HCT116 (cell line): ENCODE measurements at places on chromosomes 16 and 17. TPM values are rescaled to one million over a fixed set of nuclear protein-coding genes. Genes with fewer than 3 reads are reported as not detected.

NSRP1 gene
- 24.9 TPM for total RNA-seq

CCDC154 gene
- total RNA-seq, result 1.7 TPM

TP53TG3C gene
- not detected for total RNA-seq

PNMT gene
- total RNA-seq, result not detected

CDH13 gene
- not detected for total RNA-seq

GJD3 gene
- not detected for total RNA-seq

KRTAP9-8 gene
- not detected for total RNA-seq

KRT39 gene
- not detected for total RNA-seq

CA7 gene
- total RNA-seq, result not detected

DNA sequence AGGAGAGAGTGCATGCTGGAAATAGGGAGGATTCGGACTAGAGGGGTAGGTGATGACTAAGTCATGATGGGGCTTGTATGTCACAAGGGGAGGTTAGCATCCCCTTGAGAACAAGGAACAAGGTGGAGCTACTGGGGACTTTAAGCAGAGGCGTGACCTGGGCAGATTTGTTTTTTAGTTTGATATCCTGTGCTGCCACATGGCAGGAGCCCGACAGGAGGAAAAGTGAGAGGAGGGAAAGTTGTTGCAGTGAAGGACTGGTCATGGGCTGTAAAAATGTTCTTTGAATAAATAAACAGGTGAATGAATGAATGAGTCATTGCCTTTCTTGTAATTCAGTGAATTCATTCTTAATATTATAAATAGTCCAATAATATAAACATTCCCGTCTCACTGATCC is 365.1 kb upstream of the CDH5 start:
- H3K27ac ChIP-seq, result no peak overlapping the region
- H3K27me3 ChIP-seq, result peaks cover 31% of the 10 kb centered on the region
- no peaks in the 10 kb centered on the region for H3K36me3 ChIP-seq
- DNase-seq, result no peak

DNA sequence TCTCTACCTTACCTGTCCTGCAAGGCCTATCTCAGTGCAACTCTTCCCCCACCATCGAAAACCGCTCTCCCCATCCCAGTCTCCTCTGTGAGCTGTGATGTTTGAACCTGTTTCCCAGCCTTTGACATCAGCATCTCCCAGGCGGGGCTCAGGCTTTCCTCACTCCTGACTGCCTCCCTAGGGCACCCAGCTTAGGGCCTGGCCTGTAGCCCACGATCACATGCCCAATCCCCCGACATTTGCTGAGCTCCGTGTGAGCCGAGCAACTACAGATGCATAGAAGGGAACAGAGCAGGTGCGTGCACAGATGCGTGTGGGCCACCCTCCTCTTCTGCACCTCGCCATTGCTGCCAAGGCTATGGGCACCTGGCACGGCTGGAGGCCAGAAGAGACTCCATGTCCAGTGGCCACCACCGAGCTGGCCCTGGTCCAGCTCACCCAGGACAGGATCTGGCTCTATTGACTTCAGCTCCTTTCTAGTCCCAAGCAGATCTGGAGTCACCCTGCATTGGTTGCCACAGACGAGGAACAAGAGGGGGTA is 35.5 kb upstream of the CMIP start:
- H3K4me1 ChIP-seq, result peaks cover 68% of the 10 kb centered on the region
- no peaks in the 10 kb centered on the region for H3K27me3 ChIP-seq
- no peak overlapping the region for H3K4me3 ChIP-seq
- no peak for DNase-seq
- no peak overlapping the region for H3K27ac ChIP-seq
- H3K36me3 ChIP-seq, result no peaks in the 10 kb centered on the region

GRCh38 chr17:72617557-72617956 is 474.9 kb downstream of the SLC39A11 start:
- H3K36me3 ChIP-seq, result no peaks in the 10 kb centered on the region
- H3K27ac ChIP-seq, result no peak overlapping the region; the same call in 1 of the 2 replicates
- peaks cover 75% of the 10 kb centered on the region for H3K4me1 ChIP-seq
- no peak for DNase-seq
- H3K4me3 ChIP-seq, result peak overlapping the region; percentile 47
- no peaks in the 10 kb centered on the region for H3K27me3 ChIP-seq

DNA sequence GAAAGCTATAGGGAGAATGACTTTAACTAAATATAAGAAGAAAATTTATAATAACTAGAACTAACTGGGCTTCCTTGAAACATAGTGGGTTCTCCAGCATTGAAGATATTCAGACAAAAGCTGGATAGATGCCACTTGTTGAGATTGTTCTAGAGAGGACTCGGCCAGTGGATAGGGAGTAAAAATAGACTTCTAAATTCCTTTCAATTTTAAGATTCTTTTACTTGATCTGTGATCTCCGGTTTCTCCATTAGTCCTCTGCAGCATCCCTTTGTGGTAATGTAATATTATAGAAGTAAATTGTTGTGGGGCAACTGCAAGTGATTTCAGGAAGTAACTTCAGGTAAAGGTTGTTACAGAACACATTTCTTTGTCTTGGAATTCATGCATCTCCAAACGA is 10.3 kb upstream of the RARA start:
- H3K27me3 ChIP-seq, result no peaks in the 10 kb centered on the region
- H3K4me1 ChIP-seq, result peaks cover 3% of the 10 kb centered on the region; the same call in 1 of the 2 replicates
- H3K4me3 ChIP-seq, result no peak overlapping the region
- H3K27ac ChIP-seq, result no peak overlapping the region
- H3K36me3 ChIP-seq, result peaks cover 57% of the 10 kb centered on the region

DNA sequence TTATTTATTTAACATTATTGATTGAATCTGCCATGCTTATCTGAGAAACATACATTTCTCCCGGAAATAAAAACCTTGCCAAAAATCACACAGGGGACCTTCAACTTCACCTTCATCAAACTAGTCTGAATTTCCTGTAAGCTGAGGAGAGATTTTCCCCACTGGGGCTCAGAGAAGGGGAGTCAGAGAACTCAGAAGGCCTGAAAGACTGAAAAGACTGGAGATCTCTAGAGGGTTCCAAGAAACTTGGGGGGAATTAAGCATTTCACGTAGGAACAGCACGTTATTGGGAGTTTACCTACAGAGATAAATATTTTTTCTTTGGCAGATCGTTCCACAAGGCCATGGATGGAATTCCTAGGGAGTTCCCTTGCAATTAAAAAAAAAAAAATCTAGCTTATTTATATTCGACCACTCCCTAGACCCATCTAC is 528 bp upstream of the NOL11 start:
- peak; percentile 6 for DNase-seq
- H3K27ac ChIP-seq, result peak overlapping the region; percentile 62
- H3K4me1 ChIP-seq, result peaks cover 7% of the 10 kb centered on the region; the same call in 1 of the 2 replicates
- H3K4me3 ChIP-seq, result peak overlapping the region; percentile 94

GRCh38 chr17:40909755-40910154 is 24.7 kb upstream of the KRT20 start:
- no peaks in the 10 kb centered on the region for H3K27me3 ChIP-seq
- H3K27ac ChIP-seq, result peak overlapping the region; percentile 77
- H3K36me3 ChIP-seq, result no peaks in the 10 kb centered on the region; the same call in 1 of the 2 replicates
- no peak for DNase-seq
- no peak overlapping the region for H3K4me3 ChIP-seq

DNA sequence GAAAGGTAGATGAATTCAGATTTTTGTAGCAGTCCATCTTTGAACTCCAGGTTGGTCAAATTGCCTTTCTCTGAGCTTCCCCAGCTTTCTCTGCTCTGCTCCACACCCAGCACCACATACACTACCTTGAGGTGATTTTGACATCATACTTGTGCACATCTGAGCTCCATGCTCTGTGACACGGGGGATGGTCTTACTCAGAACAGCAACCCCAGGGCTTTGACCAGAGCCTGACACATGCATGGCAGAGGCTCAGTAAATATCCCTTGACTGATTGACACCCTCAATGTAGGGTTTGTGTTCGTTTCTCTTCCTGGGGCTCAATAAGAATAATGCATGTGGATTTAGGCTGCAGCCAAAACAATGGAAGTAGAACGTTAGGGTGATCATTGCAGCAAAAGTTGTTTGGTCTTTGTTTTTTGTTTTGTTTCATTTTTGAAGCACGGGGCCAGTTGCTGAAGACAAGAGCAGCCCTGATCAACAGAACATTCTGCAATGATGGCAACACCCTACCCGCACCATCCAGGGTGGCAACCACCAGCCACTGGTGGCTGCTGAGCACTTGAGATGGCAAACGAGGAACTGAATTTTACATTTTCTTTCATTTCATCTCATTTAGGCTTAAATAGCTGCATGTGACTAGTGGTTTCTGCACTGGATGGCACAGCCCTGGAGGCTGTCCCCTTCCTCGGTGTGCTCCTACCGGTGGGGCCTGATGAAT is 224.8 kb upstream of the TNRC6C start:
- H3K4me3 ChIP-seq, result no peak overlapping the region
- H3K27me3 ChIP-seq, result peaks cover 14% of the 10 kb centered on the region; the same call in 1 of the 2 replicates
- H3K36me3 ChIP-seq, result no peaks in the 10 kb centered on the region
- no peak overlapping the region for H3K27ac ChIP-seq

DNA sequence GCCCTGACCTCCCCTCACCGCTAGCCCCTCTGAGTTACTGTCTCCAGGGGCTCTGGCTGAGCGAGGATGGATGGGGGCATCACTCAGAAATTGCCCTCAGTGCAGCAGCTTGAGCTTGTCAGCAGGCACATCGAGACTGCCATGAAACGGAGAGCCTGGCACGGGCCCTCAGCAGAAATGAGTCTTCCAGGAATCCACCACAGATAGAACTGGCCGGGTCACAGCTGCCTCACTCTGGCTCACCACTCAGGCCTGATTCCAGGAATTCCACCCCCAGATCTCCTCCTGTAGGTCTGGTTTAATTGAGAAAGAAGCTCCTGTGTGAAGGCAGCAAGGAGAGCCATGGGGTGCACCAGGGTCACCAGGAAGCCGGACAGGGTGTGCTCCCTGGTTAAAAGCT is 85.5 kb downstream of the GSG1L start:
- H3K4me3 ChIP-seq, result no peak overlapping the region
- H3K36me3 ChIP-seq, result no peaks in the 10 kb centered on the region
- H3K27ac ChIP-seq, result no peak overlapping the region
- peaks cover under 1% of the 10 kb centered on the region for H3K4me1 ChIP-seq

DNA sequence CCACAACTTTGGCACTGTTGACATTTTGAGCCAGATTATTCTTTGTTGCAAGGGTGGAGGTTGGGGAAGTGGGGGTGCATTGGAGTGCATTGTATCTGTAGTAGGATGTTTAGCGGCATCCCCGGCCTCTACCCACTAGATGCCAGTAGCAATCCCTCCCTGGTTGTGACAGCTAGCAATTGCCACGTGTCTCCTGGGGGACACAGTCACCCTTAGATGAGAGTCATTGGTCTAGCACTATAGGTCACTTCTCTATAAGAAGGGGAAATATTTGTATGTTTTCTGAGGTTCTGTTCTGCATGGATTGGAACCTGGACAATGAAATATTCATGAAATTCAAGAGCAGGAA is 32.4 kb downstream of the MSI2 start:
- peaks cover 17% of the 10 kb centered on the region for H3K4me1 ChIP-seq
- no peak overlapping the region for H3K4me3 ChIP-seq
- no peak for DNase-seq
- no peaks in the 10 kb centered on the region for H3K36me3 ChIP-seq

DNA sequence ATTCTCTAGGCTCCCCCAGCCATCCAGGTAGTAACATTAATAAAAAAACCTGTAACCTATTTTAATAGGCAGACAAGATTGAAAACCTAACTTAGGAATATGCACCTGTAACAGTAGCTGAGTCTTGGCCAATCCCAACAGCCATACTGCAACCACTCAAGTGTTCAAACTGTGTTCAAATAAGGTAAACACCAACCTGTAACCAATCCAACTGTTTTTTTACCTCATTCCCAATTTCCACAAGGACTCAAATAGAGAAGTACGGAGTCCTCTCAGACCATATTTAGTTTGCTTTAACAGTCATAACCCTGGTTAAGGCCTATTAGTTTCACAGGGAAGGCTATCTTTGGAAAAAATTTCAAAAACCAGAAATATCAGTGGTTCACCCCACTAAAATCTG is 40.4 kb upstream of the NOS2 start:
- H3K4me3 ChIP-seq, result no peak overlapping the region
- H3K27ac ChIP-seq, result no peak overlapping the region
- no peaks in the 10 kb centered on the region for H3K4me1 ChIP-seq
- no peaks in the 10 kb centered on the region for H3K36me3 ChIP-seq
- DNase-seq, result no peak
- no peaks in the 10 kb centered on the region for H3K27me3 ChIP-seq

DNA sequence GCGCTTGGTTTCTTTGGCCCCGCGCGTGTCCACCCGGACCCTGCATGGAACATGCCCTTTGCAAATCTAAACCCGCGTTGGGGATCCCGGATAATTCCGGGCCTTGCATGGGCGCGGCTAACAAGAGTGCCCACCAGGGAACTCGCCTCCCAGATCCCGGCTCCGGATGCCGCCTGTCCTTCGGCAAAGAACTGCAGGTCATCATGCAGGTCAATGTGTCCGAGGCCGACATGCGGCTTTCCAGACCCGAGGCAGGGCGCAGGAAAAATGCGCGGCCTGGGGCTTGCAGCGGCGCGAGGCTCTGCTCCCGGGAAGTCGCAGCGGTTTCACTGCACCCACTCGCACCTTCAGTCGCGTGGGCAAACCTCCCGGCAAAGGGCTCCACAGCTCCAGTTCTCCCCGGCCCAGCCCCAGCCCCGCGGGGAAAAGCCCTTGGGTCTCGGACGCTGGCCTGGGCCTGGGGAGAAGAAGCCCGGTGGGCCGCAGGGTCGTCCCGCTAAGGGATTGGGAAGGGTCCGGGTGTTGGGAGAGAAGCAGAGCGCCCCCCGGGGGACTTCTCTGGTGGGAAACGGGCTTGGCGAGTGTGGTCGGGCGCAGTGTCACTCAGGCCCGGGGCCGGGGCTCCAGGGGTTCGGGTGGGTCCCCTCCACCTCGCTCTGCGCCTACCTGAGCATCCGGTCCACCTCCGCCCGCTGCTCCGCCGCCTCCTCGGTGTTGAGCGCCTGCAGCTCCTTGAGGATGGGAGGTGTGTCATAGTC is 805 bp downstream of the HNF1B start:
- H3K36me3 ChIP-seq, result no peaks in the 10 kb centered on the region
- peaks cover 8% of the 10 kb centered on the region for H3K4me1 ChIP-seq
- no peaks in the 10 kb centered on the region for H3K27me3 ChIP-seq

- H3K4me3 ChIP-seq, result no peak overlapping the region
- H3K27ac ChIP-seq, result no peak overlapping the region
- no peaks in the 10 kb centered on the region for H3K36me3 ChIP-seq
- H3K27me3 ChIP-seq, result no peaks in the 10 kb centered on the region
- DNase-seq, result no peak
Observed at GRCh38 chr17:43224146-43224705, 4.2 kb downstream of the CCDC200 start.

GRCh38 chr16:57694725-57695679 is at the start of gene DRC7:
TSS of gene DRC7 (plus strand) at chr16:57694806. CDS start at chr16:57697950, 3,144 bp downstream.
- peaks cover 4% of the 10 kb centered on the region; the same call in 1 of the 2 replicates for H3K4me1 ChIP-seq
- no peak within 1 kb of the TSS for H3K27ac ChIP-seq
- DNase-seq, result peak; percentile 54
- no peaks in the 10 kb centered on the region for H3K27me3 ChIP-seq
- peak within 1 kb of the TSS; percentile 34 for H3K4me3 ChIP-seq
- H3K36me3 ChIP-seq, result no peaks in the 10 kb centered on the region

DNA sequence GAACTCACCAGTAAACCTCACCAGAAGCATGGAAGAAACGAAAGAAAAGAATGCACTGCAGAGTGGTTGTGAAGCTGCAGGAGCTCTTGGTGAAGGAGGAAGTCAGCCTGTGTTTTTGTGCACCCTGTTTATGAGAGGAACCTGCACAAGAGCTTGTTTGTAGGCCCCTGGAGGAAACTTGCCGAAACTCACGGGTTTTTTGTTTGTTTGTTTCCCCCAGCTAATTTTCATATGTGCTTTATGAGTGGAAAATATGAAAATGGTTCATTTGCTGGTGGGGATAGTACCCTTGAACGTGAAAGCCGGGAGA is 222.7 kb downstream of the C16orf95 start:
- H3K36me3 ChIP-seq, result no peaks in the 10 kb centered on the region
- no peak overlapping the region for H3K27ac ChIP-seq
- peaks cover 23% of the 10 kb centered on the region; the same call in 1 of the 2 replicates for H3K27me3 ChIP-seq
- no peaks in the 10 kb centered on the region for H3K4me1 ChIP-seq
- H3K4me3 ChIP-seq, result no peak overlapping the region
